Glutamatergic neuron (in vitro differentiated cells): ENCODE measurements at places on chromosomes 11 and 22. TPM values are rescaled to one million over a fixed set of nuclear protein-coding genes. Genes with fewer than 3 reads are reported as not detected.

DNA sequence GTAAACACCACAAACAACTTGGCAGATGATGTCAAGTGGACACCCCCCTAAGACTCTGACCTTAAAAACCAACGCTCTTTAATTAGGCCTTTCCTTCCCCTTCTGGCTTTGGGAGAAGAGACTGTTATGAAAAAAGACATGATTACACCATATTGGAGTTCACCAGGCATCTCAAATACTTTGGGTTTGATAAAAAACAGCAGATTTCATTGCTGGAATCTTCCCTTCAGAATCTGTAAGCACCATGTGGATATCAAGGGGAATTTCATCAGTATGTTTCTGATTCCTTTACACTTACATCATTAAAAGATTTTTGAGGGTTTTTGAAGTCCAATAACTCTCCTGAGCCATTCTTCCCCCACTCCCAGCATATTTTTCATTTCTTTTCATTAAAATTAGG, 85.6 kb downstream of the KIRREL3 start:
- no peak for DNase-seq

- DNase-seq = no peak
Measured at GRCh38 chr11:33515347-33515746, 185.3 kb downstream of the C11orf91 start.

DNA sequence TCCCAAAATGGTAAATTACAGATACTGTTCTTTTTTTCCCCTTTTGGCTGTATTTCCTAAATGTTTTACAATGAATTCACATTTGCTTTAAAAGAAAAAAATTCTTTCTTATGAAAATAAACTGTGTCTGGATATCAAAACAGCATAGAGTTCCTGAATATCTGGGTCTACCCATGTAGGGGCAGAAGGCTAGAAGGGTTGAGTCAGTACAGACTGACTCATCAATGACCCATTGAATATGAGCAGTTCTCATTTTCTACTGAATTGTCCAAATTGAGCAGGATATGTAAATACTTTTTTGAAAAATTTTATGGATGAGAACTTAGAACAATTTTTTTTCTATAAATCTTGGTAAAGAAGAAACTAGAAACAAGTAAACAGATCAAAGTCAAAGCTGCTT, 16.3 kb upstream of the C11orf87 start:
- DNase-seq = no peak

- DNase-seq = no peak
Measured at GRCh38 chr11:43443811-43444210, 85.1 kb downstream of the TTC17 start.

GRCh38 chr22:49291781-49292180, 535.9 kb downstream of the BRD1 start:
- DNase-seq = no peak

- DNase-seq = no peak
Measured at GRCh38 chr22:50010676-50011446, 1.7 kb downstream of the IL17REL start.

DNA sequence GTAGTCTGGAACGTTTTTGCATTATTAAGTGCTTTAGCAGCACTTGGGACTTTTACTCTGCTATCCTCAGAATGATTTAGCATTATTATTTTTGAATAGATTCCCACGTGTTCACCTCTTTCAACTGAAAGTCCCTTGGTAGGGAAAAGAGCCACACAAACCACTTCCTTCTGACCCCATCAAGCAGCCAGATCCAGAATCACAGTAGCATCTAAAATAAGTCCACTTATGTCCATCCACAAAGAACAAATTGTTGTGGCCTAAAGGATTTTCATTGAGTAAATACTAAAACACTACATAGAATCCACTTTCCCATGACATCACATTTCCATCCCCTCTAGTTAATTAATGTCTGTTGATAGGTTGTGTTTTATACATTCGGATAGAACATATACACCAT, 381.7 kb downstream of the AASDHPPT start:
- no peak for DNase-seq

DNA sequence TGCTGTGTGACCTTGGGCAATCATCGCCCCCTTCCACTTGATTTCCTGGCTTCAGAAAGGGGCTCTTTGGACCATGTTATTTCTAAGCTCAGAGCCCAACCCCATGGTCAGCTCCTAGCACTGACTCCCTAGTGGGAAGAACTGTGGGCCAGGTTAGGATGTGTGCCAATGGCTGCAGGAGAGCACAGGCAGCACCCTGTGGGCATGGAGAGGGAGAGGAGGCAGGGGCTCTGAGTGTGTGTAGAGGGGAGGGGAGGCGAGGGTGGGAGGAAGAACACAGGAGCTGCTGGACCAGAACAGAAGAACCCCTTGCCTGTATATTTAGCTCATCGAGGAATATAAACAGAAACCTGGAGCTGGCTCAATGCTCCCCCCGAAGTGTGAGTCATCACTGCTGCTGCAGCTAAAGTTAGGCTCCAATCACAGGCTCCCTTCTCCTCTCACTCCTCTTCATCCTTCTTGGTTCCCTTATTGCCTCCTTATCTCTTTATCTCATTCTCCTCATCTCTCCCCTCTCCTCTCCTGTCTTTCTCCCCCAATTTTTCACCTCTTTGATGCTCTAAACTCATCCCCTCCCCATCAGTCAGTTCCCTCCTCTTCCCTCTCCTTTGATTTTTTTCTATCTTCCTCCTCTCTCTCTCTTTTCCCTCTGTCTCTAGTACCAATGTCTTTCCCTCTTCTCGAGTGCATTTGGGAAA, 14.5 kb upstream of the RPS19BP1 start:
- DNase-seq = no peak

DNA sequence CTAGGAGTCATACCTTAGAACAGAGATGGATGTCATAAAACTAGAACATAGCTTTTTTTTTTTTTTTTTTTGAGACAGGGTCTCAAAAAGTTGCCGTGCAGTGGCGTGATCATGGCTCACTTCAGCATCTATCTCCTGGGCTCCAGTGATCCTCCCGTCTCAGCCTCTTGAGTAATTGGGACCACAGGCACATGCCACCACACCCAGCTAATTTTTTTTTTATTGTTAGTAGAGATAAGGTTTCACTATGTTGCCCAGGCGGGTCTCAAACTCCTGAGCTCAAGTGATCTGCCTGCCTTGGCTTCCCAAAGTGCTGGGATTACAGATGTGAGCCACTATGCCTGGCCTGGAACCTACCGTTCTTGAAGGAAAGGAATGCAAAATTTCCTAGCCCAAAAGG, 8.8 kb upstream of the CEP295 start:
- DNase-seq = no peak

DNA sequence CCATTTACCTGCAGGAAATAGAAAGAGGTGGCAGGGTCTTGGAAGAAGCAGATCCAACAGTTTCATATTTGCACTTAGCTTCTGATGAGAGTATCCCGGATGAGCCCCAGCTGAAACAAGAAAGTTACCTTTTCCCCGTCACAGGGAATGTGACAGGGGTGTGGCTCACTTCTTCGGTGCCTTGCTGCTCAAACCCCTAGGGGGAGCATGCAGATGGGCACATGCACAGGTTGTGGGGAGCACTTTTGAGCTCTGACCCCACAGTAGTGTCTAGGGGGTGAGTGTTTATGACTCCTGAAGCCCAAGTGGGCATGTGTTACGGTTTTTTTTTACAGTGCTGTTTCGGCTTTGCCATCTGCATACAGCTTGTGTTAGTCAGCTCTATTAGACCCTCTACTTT, 1221.0 kb downstream of the JRKL start:
- DNase-seq = no peak

DNA sequence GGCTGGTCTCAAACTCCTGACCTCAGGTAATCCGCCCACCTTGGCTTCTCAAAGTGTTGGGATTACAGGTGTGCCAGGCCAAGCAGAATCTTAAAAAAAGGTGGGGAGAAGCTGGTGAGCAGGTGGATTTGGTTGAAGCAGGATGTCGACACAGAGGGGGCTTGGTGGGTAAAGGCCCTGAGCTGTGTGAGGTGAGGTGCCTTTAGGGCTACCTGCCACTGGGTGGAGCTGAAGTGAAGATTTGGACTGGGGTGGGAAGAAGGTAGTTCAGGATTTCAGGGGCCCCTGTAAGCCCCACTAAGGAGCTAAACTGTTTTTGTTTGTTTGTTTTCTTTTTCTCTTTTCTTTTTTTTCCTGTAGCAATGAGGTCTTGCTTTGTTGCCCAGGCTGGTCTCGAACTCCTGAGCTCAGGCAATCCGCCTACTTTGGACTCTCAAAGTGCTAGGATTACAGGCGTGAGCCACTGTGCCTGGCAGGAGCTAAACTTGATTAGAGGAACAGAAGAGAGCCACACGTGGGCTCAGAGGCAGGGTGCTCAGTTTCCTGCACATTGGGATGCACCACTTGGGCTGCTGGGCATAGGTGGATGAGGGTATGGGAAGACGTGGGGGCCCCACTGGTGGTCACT, 6.0 kb downstream of the P2RX6 start:
- DNase-seq = no peak

DNA sequence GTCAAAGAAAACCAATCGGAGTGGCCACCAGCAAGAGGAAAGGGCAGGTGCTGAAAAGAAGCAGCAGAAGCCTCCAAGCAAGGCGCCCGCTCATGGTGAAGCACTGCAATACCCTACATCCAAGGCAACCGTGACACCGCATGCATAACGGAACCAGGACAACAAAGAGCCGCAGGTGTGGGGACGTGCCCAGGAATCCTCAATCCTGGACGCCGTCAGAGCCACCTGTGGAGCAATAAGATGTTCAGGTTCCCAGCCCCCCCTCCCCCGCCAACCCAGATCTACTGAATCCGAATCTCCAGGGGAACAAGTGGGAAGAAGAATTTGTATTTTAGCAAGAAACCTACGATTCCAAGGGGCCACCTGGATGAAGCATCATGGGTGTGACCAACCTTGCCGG, 70.8 kb downstream of the SHANK2 start:
- DNase-seq = no peak

GRCh38 chr22:36227396-36227795, 11.9 kb downstream of the APOL2 start:
- DNase-seq = no peak

DNA sequence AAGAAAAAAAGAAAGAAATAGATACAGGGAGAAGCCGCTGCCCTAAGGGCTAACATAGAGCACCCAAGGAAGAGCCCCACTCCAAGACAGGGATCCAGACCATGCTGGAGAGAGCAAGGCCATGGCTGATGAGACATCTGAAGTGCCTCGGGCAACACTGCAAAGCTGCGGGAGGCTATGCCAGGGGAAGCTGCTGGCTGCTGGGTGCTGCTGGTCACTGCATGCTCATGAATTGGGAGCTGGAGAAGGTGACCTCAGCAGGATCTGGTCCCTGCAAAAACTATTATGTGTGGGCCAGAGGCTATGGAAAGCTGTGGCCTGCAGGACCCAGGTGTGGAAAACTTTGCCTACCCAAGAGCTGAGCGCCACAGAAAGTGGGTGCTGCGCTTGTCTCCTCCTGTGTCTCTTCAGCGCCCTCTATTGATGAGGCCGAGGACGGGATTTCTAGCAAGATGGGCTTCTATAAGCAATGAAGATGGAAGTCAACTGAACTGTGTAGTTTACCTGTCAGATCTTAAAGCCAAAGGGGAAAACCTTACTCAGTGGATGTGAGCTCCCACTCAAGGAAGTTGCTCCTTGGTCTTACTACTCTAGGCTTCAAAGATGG, 17.3 kb upstream of the SLC29A2 start:
- peak; percentile 77 for DNase-seq

GRCh38 chr11:134786636-134787035, 374.6 kb upstream of the B3GAT1 start:
- no peak for DNase-seq

DNA sequence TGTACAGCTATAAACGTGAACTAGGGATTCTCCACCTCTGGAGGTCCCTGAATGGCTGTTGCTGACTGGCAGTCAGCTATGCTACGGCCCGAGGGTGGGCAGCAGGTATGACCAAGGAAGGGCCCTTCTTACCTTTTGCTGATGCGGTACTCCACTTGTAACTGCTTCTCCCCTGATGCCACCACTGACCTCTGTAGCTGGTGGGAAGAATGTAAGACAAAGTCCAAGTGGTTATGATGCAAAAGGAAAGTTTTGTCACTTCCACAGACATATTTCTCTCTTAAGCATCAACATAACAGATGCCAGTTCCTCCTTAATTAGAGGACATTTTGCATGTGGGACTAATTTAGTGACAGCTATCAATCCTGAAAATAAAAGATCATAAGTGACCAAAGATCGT, 32.2 kb downstream of the P4HA3 start:
- no peak for DNase-seq

GRCh38 chr11:10295064-10295901, 1.3 kb upstream of the SBF2 start:
- DNase-seq = no peak

KCNK7 gene
- total RNA-seq = 0.69 TPM

GPHA2 gene
- not detected for total RNA-seq

LRRC56 gene
- total RNA-seq = 2.6 TPM

OR52I2 gene
- 0.49 TPM for total RNA-seq

APLP2 gene
- total RNA-seq = 183 TPM

SLC17A6 gene
- total RNA-seq = 170 TPM

SLC15A3 gene
- total RNA-seq = 4.4 TPM
